ENCODE measurements at places on chromosomes 3 and 15.
A peak's percentile ranks its signal among the peaks of the same experiment; 100 is the strongest.

GRCh38 chr3:52820736-52821135 is 9.7 kb downstream of the ITIH4 start:
- no peak for DNase-seq

GRCh38 chr3:133583396-133583795 is 9.9 kb downstream of the CDV3 start:
- DNase-seq = no peak

DNA sequence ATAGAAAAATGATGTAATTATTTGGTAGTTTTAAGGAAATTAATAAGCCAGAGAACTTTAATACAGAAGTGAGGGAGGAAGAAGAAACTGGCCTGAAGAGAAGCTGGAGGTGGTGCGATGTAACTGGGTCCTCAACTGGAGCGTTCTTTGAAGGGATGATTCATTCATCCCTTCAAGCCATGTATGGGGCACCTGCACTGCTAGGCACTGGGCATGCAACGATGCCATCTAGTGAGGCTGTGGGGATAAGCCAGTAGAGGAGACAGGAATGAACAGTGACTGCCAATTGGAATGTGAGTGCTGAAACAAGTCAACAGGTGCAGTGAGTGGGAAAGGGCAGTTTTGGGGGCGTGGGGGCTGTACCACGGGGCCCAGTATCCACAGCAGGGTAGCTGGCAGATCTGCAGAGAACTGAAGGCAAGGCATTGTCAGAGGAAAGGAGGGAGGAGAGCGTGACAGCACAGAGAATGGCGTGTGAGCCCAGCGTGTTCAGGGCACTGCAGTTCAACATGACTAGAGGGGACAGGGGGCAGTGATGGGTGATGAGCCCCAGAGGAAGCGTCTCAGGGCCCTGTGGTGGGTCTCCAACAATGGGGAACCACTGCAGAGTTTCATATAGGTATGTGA is 3.8 kb upstream of the KIF23 start:
- no peak for DNase-seq

DNA sequence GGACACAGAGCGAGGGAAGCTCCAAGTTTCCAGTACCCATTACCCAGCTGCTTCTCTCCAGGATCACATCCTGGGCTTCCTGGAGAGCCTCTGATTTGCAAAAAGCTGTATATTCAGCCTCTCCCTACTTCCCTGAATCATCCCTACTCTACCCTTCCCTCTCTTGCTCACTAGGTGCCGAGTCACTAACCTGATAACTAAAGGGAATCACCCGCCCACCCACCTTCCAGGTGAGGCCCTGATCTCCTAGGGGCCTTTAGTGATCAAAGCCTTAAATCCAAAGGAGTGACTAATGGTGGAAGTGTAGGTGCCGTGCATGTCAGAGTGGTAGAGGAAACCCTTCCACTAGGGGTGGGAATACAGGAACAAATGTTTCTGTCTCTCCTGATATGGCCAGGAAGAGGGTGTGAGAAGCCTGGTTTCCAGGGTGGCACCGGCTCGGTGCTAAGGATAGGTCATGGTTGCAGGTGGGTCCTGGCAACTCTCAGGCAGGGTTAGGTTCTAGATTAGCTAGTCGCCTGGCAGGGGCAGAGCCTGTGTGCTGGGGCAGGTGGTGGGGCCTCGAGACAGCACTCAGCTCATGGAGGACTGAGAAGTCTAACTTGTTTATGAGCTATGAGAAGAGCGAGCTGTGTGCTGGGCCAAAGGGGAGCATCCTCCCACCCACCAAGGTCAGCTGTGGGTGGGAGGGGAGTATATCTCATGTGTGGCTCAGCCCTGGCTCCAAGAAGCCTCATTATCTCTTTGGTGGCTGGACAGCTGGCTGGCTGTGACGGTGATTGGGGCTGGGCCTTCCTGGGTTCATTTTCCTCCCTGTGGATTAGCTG is 10.1 kb downstream of the SEMA7A start:
- DNase-seq = no peak

- no peak for DNase-seq
These were observed 12.3 kb downstream of the SMAD3 start for GRCh38 chr15:67077641-67078215.

- no peak for DNase-seq
These were observed 175.5 kb downstream of the CFAP20DC start for GRCh38 chr3:58874248-58874741.

GRCh38 chr3:72673011-72673771 is 175.1 kb downstream of the SHQ1 start:
- DNase-seq = no peak

- DNase-seq = no peak
These were observed 111.2 kb downstream of the XXYLT1 start for GRCh38 chr3:195159814-195160165.

GRCh38 chr15:33150431-33150941 is 44.0 kb downstream of the FMN1 start:
- no peak for DNase-seq

DNA sequence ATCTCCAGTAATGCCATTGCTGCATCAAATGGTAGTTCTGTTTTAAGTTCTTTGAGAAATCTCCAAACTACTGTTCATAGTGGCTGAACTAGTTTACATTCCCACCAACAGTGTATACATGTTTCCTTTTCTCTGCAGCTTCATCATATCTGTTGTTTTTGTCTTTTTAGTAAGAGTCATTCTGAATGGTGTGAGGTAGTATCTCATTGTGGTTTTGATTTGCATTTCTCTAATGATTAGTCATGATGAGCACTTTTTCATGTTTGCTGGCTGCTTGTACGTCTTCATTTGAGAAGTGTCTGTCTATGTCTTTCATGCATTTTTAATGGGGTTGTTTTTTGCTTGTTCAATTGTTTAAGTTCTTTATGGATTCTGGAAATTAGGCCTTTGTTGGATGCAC is 10.2 kb upstream of the GCSAM start:
- no peak for DNase-seq

DNA sequence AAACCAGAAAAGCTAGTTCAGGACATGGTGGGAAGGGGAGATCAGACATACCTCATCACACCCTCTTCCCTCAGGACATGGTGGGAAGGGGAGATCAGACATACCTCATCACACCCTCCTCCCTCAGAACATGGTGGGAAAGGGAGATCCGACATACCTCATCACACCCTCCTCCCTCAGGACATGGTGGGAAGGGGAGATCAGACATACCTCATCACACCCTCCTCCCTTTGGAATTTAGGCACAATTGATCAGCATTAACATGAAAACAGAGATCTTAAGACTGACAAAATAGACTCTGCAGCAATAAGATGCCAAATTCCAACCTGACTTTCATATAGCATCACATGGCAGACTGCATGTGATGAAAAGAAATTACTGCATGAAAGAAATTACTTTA is 412.7 kb upstream of the ZNF717 start:
- no peak for DNase-seq

DNA sequence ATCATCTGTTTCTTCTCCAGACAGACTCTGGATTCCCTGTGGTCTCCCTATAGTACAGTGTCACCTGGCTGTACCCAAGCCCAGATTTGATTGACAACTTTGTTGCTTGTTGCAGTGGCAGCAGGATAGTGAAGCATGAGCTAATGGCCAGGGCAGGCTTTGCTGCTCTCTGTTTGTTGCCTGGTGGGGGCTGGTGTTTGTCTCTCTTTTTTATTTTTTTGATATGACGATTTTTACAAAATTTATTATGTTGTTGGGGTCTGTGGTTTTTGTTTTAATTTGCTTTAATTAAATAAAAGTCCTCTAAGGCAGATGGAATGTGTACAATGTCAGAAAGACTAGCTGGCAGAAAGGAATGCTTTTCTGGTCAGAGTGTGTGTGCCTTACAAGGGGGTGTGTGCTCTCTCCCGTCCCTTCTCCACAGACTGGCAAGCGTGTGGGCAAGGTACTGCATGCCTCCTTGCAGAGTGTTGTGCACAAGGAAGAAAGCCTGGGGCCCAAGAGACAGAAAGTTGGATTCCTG is 15.2 kb upstream of the CLEC3B start:
- DNase-seq = no peak

- no peak for DNase-seq
These were observed 215.1 kb downstream of the SHQ1 start for GRCh38 chr3:72633121-72633520.

DNA sequence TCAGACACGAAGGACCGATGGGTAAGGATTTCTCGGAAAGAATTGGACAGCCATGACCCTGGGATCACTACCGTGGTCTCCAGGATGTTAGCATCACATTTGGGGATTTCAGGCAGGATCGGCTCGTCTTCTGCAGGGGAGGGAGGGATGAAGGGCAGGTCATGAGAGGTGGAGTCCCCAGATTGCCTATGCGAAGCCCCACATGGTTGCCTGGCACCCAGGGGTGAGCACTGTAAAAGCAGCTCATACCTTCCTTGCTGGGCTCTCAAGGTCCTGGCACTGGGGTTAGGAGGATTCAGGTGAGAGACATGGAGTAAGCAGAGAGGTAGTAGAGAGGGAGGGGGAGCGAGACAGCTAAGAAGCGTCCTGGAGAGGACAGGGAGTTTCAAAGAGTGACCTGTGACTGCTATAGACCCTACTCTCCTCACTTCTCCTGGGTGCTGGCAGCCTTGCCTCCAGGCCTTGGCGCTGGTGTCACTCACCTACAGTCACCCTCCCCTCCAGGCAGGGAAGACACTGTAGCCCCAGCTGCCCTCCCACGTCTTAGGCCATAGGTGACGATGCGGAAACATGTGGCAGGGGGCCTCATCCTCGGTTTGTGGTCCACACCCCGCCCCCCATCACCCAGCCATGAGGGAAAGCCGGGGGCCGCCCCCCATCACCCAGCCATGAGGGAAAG is 15.0 kb upstream of the EHD4 start:
- DNase-seq = no peak

GRCh38 chr3:139284221-139284620 is 59.6 kb upstream of the MRPS22 start:
- no peak for DNase-seq

GRCh38 chr3:10722911-10723310 is 93.1 kb upstream of the SLC6A11 start:
- no peak for DNase-seq

- no peak for DNase-seq
These were observed 42.7 kb upstream of the MTMR10 start for GRCh38 chr15:31034152-31034551.

GRCh38 chr3:34207002-34207401 is 408.6 kb downstream of the PDCD6IP start:
- DNase-seq = no peak

DNA sequence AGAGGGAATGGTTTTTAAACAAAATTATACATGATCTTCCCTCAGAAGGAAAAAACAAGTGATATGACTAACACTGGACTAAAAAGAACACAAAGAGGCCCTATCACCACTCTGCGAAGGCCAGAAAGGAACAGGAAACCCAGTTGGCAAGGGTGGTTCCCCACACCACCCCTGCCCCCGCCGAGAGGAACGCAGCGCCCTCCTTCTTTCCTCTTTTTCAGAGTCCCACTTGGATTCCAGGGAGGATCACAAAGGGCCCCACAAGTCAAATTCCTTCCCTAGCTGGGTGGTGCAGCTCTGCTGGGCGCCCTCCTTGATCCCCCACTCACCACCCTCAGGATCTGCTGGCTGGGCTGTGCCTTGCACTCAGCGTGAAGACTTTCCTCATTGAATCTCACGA is 29.8 kb downstream of the PLA1A start:
- DNase-seq = no peak

- DNase-seq = no peak
These were observed 16.0 kb downstream of the ARMC8 start for GRCh38 chr3:138202945-138203701.

GRCh38 chr3:86967062-86967461 is 23.9 kb downstream of the VGLL3 start:
- DNase-seq = no peak

DNA sequence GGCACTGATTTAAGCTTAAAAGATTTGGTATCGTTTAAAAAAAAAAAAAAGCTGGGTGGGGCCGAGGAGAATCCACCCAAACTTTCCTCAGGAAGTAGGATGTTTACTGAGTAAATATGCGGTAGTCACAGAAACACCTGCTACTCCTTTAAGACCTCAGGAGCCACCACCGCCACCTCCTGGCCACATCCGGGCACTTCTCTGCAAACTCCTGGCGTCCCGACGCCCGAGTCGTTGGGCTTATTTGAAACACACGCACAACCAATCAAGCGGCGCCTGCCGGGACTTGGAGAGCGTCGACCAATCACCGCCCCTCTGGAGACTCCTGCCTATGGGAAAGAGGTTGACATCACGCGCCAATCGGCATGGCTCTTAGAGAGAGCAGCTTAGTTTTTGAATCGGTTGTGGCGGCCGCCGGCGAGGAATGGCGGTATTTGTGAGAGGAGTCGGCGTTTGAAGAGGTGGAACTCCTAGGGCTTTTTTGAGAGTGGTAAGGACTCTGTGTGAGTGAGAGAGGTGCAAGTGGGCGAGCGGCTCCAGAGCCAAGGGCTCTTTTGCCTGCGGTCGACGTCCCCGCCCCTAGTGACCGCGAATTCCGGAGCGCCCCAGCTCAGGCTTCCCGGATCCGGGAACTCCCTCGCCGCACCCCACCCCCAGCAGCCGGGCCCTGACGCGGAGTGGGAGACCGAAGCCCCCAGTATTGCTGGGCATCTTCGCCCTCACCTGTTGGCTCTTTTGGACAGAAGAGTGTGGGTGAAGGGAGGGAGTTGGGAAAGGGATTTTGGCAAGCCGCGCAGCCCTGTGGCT is at the start of gene ECT2:
TSS of gene ECT2 (plus strand) at position 359 of the 807 bp plus-strand sequence. CDS start 3,805 bp downstream, outside the sequence.
- DNase-seq = peak; percentile 94

DNA sequence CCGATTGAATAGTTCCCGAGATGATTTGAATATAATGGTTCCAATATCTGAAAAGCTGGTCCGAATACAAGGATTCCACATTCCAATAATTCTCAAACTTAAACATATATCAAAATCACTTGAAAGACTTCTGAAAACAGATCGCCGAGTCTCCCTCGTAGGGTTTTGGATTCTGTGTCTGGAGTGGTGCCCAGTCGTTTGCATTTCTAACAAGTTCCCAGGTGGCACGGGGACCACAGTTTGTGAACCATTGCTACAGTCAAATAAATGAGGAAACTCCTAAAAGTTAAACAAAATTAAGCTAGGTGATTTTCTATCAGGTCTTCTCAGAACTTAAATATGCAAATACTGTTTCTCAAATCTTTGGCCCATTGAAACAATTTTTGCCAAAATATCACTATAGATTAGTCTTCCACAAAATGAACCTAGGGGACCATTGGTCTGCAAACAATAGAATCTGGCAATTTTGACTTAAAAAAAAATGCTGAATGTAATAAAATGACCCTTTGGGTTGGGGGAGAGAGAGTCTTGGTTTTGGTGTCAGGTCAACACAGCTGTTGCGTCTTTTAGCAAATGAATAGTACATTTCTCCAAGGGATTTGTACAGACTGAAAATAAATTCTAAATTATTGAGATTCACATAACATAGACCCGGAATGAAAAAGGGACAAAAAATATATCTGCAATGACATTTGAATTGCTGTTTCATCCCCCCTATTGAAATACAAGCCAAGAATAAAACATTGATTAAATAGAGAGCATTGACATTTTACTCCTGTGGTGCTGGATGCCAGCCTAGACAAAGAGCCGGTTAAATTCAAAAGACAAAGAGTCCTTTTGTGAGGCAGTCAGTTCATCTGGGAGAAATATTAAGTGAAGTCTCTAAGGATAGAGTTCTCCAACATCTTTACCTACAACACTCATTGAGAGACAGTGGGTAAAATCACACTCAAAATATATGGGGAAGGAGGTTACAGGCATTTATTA is 175.7 kb upstream of the ADAMTS9 start:
- no peak for DNase-seq

- DNase-seq = no peak
These were observed 46.8 kb upstream of the NSMCE3 start for GRCh38 chr15:29316422-29316821.

GRCh38 chr3:127768346-127769008 is 53.8 kb downstream of the MGLL start:
- no peak for DNase-seq

- DNase-seq = no peak
These were observed 60.8 kb downstream of the USP13 start for GRCh38 chr3:179713643-179714090.

All from activated naive CD4-positive, alpha-beta T cell (primary cell).